GM10248 (cell line): ENCODE measurements at places on chromosomes 13 and 19.

GRCh38 chr13:49220856-49221589, 885 bp downstream of the MLNR start:
- DNase-seq = peak; percentile 31

GRCh38 chr19:6687114-6687513, 17.2 kb upstream of the TNFSF14 start:
- no peak for DNase-seq

GRCh38 chr19:47766359-47766620, 12.2 kb upstream of the SELENOW start:
- DNase-seq = no peak

DNA sequence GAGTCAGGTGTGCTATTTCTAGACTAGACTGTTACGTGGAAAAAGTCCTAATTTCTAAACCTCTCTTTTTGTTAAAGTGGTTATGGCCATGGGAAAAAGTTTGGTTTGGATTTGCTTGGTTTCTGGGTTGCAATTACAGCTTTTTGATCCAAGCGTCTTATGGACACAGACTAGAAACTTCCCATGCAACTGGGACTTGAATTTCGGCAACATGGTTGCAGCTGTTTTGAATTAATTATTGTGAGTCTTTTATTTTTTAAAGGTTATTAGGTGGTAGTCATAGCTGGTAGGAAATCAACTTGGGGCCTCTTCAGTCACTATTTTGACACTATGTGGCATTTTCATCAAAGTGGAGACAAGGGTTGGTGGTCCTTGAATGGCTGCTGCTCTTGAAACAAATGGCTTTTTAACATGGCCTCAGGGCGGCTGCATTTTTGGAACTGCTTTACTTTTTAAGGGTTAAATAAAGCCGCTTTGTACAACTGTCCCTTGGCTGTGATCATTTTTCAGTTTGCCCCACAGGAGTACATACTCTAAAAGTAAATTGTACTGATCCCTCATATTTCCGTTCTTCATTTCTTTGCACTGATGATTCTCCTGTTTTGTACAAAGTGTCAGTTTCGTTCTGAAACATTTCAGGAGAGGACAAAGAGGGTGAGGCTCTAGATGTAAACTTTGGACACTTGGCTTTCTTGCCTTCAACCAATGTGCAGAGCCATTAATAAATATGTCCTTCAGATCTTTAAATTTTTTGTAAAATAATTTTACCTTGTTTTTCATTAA, 15.9 kb downstream of the HNRNPM start:
- no peak for DNase-seq

GRCh38 chr13:112867301-112867711, 101.7 kb upstream of the MCF2L start:
- DNase-seq = no peak

- DNase-seq = no peak
Observed at GRCh38 chr13:42107421-42107820, 59.0 kb downstream of the DGKH start.

DNA sequence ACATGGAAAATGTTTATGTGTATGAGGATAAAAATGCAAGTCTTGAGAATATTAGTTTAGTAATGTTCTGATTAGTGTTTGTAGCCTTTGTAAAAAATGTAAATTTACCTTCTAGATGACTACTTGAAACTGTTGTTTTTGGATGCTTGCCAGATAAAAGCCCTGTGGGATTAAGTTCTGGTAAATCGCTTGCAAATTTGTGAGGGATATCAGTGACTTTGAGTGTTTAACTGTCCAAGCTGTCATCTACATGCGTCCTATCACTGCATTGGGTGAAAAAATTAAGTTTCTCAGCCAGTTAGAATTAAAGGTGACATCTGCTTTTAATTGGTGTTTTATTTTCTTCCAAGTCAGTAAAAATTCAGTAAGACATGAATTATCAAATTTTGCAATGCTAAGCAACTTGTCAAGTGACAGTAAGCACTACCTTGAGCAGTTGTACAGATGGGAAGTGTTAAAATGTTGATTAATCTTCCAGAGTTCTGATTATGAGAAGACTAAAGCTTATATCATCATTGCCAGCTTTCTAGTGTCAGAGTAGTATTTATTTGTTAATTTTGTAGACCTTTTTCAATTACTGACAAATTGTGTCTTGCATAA, 88.0 kb downstream of the PCCA start:
- DNase-seq = no peak

GRCh38 chr19:41753936-41754529, 1.3 kb upstream of the CEACAM6 start:
- peak; percentile 33 for DNase-seq

DNA sequence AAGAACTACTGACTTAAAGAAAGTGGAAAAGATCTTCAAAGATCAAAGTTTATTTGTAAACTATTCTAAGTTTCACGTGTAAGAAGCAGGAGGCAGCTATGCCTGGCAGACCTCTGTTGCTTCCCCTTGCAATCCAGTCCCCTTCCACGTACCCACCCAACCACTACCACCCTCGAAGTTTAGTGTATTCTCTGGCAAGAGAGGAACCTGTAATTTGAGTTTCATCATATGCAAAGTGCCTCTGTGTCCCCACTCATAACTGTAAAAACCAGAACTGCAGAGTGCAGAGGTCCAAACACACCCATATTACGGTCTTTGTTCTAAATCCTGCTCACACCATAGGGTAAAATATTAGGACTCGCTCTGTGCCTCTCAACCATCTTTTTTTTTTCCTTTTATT, 75.8 kb upstream of the FRY start:
- no peak for DNase-seq

DNA sequence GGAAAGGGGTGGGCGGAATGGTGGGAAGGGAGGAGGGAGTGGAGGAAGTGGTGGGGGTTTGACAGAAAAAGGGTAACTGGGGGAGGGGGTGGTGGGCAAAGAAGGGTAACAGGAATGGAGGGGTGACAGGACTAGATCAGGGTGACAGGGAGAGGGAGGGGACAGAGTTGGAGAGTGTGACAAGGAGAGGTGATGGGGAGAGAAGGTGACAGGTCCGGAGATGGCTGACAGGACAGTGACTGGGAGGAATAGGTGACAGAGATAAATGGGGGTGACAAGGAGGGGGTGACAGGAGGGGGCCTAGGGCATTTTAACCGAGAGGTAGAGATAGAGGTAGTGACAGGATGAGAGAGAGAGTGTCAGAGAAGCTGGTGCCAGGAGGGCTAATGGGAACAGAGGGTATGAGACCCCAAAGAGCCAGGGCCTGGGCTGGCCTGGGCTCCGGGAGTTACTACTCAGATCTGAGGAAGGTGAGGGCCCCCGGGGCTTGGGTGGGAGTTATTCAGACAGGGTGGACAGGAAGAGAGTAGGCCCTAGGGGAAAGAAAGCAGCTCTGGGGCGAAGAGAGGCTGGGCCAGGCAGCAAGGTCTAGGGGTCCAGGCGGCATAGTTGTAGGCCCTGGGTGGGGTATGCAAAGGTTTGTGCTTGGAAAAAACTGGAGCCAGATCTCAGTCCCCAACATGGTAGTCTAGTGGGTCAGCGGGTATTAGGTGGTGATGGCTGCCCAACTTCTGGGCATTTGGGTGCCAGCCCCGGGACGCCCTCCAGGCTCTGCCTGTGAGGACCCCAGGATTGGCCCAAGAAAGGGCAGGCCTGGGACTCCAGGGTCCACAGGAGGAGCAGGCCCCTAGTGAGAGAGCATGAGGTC, 660 bp downstream of the CIC start:
- no peak for DNase-seq

DNA sequence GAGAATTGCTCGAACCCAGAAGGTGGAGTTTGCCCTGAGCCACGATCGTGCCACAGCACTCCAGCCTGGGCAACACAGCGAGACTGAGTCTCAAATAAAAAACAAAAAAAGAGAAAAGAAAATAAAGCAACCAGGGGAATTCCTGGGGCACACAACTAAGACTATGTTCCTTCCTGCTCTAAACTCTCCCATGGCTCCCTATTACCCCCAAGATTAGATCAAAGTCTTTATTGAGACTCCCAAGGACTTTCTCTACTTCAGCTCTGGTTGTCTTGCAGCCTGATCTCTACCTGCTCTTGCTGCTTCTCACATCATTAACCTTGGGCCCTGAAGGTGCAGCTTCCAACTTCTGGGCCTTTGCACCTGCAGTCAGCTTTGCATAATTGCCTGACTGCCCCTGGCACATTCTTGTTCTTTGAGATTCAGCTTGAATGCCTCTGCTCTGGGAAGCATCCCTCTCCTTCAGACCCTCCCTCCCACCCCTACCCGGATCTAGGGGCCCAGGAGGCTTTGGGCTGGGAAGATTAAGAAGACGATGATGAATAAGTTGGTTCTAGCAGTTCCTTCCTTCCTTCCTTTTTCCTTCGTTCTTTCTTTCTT, 16.8 kb upstream of the CERS4 start:
- DNase-seq = no peak

DNA sequence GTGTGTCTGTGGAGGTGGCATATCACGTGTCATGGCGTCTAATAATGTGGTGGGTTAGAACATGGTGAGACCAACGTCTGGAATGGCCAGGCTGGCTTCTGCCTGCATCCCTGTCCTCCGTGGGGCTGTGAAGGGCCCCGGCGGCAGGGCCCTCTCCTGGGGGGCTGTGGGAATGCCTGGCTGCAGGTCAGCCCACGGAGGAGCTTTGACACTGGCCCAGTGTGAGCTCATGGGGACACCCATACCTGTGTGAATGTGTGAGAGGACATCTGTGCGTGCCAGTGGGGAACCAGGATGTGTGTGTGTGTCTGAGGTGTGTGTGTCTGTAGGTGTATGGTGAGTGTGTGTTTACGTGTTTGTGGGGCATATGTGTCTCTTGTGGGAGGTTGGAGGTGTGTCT, 300.1 kb downstream of the TEX29 start:
- DNase-seq = no peak

GRCh38 chr13:75505327-75505726, 23.4 kb upstream of the TBC1D4 start:
- DNase-seq = no peak

- no peak for DNase-seq
Observed at GRCh38 chr19:2064788-2065524, 13.9 kb upstream of the MKNK2 start.

DNA sequence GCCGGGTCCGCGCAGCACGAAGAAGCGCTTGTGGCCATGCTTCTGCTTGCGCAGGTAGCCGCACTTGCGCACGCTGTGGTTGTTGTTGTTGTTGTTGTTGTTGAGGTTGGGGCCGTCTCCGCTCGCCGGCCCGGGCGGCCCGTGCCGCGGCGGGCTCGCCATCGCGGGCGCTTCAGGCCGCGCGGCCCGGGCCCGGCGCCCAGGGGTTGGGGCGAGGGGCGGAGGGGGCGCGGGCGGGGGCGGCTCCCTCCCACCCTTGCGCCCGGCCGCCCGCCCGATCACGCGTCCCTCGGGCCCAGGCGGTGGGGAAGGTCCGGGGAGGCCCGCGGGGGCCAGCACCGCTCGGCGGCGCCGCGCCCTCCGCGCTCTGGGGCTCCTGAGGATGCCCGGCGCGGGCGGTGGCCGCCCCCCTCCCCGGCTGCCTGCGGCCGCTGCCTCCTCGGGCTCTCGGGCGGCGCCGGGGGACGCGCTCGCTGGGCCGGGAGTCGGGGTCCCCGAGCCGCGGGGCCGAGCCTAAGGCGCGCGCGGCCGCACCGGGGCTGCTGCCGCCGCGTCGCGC, 412 bp downstream of the IRS2 start:
- no peak for DNase-seq

DNA sequence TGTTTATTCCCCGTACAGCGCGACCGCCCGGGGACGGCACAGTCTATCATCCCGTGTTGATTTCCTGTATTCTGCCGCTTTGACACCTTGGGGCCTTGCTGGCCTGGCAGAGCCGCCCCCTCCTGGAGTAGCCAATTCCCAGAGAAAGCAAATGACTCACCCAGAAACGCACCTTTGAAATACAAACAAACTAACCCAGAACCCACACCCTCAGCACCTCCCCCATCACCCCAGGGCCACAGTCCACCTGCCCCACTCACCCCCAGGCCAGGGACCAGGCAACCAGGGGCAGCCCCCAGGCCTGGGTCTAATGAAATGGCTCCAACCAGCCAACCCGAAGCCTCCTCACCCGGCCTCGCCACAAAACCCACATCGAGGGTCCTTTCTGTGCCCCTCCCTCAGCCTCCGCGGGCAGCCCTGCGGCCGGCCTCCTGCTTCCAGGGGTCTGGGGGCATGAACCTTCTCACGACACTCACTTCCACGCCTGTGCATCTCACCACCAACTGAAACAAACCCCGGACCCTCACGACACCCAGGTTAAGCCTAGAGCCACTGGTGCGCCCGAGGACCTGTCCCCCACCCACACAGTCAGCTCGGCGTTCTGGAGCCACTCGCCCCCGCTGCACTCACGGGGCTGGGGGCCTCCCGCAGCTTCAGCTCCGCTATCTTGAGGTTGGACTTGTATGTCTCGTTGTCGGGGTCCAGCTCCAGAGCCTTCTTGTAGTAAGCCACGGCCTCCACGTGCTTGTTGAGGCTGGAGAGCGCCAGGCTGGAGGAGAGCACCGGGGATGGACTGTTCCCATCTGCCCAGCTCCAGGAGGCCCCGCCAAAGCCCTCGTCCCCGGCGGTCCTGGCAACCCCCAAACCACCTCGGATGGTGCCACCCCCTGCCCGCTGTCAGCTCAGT, 20.9 kb downstream of the SGTA start:
- DNase-seq = no peak

DNA sequence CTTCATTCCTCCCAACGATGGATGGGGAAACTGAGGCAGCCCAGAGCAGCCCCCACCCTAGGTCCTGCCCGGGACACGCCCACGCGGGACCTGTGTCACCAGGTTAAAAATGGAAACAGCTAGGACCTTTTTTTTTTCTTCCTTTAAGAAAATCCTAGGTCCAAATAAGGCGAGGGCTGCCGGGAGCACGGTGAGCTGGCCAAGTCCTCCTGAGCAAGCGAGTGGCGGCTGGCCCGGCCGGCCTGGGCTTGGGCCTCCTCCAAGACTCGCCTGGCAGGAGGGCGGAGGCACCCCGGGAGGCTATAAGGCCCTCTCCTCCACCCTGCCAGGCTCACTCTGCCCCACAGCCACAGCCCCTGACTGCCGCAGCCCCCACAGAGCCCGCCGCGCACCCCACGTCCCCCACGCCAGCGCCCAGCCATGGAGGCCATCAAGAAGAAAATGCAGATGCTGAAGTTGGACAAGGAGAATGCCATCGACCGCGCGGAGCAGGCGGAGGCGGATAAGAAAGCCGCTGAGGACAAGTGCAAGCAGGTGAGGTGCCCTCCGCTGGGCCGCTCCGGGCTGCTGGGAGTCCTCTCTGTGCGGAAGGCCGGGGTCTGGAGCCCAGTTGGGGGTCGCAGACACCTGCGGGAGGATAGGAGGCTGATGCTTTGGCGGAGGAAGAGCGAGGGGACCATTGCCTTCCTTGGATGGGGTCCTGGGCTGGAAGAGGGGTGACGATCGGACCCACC, 8.9 kb upstream of the TPM4 start:
- DNase-seq = no peak

DNA sequence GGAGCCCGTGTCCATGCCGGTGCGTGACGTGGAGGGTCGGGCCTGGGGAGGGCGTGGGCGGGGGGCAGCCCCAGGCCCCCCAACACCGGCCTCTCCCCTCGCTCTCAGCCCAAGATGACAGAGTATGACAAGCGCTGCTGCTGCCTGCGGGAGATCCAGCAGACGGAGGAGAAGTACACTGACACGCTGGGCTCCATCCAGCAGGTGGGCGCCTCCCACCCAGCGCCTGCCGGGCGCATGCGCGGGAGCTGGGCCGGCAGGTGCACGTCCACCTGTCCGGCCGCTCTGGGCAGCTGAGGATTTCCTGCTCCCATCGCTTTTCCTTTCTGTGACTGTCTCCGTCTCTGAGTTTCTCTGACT, 49.8 kb downstream of the VAV1 start:
- DNase-seq = no peak

GRCh38 chr19:16412596-16413355, 59.0 kb downstream of the EPS15L1 start:
- no peak for DNase-seq

- peak; percentile 38 for DNase-seq
Observed at GRCh38 chr13:25181597-25181996, 9.5 kb upstream of the AMER2 start.

GRCh38 chr19:35194012-35194984, 34.2 kb downstream of the FAM187B start:
- no peak for DNase-seq
